ENCODE measurements at places on chromosomes 1 and 21.
A peak's percentile ranks its signal among the peaks of the same experiment; 100 is the strongest.

- no peak for DNase-seq
These were observed 18.9 kb downstream of the SLC6A9 start for GRCh38 chr1:44012404-44012803.

- no peak for DNase-seq
These were observed 14.0 kb downstream of the TRIM62 start for GRCh38 chr1:33167650-33168447.

DNA sequence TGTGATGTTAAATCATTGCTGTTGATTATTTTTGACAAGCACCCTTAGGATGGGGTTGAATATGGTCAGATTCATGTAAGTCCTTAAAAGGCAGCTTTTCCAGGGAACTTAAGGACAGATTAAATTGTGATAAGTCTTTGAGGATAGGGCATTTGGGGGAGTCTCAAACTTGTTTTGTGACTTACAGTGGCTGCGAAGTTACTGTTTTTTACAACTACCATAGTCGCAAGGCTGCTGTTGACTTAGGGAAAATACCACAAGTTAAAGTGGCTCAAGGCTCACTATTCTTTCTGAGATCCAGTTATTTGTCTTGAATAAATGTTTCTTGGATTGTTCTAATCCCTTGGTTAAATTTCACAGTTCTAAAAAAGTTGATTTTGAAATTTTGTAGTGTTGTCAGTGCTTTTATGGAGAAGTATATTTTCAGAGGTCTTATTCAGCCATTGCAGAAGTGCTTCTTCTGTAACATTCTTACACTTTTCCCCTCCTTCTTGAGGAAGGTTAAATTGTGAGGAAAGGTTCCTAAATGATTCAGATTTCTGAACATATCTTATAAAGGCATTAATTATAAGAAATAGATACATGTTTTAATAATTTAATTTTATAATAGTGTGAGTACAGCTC is 47.0 kb upstream of the MPC2 start:
- no peak for DNase-seq

DNA sequence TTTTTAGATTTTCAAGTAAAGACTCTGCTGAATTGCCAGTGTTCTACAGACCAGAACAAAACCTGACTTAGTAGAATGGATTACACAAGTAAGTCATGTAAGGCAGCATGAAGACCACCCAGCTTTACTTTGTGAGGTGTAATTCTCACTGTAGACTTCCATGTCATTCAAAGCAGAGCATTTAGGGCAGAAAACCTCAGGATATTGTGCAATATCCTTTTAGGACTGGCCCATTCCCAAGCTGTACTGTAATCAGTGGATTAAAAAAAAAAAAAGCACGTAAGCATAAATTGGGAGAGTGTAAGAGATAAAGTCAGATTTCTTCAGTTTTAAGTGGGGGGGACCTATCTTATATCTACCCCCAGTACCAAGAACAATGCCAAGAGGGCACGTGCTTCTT is 380.5 kb upstream of the PRMT6 start:
- DNase-seq = peak; percentile 24

DNA sequence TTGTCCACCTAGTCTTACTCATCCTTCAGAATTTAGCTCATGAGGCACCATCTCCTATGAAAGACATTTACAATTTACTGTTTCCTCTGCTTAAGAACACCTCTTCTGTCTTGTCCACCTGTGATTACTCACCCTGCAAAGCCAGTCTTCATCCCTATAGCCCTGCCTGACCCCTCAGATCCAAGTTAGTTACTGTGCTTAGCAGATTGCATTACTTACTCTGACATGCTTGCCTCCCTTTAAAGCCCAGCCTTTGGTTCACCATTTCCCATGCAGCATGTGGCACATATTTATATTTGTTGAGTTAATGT is 60.9 kb upstream of the VCAM1 start:
- no peak for DNase-seq

DNA sequence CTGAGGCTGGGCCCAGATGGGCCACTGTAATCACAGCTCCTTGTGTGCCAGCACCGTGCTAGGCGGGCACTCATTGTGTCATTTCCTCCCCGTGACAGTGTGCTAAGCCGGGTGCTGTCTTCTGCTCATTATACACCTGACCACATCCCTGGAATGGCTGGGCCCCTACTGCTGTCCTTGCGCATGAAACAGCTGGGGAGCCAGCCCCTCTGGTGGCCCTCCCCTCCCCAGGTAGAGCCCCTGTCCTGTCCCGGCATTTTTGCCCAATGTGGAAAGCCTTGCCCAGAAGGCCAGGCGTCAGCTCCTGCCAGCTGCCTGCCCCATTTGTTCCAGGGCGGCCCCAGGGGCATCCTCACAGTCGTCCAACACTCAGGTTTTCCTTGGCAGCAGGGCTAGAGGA is 107.4 kb upstream of the CASZ1 start:
- DNase-seq = no peak

DNA sequence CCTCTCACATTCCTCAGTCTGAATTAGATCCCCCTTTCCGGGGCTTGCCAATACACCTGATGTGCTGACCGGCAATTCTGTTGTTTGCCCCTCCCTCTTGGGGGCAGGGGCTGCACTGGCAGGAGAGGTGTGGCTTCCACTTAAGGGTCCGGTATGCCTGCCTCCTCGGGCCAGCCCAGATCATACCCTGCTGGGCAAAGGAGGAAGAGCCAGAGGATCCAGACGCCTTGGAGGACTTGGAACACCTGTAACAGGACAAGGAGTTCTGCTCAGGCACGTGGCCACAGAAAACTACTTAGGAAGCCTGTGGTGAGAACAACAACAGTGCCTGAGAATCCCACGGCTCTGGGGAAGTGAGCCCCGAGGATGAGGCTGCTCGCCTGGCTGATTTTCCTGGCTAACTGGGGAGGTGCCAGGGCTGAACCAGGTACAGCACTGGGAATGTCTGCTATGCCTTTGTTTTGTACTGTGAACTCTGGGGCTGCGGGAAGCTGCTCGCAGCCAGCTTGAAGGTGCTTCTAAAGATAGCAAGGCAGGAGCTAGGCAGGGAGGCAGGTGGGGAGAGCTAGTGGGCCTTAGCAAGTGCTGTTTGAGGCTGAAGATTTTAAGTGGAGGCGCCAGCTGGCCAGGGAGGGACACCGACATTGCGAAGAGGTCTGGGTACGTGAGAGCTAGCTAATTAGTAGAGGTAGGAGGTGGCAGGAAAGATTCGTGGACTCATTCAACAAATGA is at the start of gene SMPDL3B:
Gene SMPDL3B, plus strand, starts transcription at position 183 of the 732 bp plus-strand sequence. Its CDS starts 184 bp downstream, at position 367.
- no peak for DNase-seq

DNA sequence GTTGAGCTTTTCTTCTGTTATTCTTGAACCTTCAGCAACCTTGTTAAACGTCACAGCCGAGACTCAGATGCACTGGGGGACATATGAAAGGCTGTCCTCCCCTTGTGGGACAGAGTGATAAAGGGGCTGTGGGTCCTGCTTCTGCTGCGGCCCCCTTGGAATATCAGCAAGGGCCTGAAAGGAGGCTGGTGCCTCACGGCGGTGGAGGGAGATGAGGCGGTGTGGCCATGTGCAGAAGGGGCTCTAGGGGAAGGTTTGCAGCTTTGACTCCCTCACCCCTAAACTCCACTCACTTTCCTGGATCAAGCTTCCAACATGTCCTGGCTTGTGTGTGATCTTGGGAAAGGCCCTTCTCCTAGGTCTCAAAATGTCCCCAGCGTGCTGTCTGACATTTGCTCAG is 270.7 kb upstream of the CSF3R start:
- DNase-seq = no peak

- no peak for DNase-seq
These were observed 543.2 kb upstream of the CAMK1G start for GRCh38 chr1:209040351-209040750.

DNA sequence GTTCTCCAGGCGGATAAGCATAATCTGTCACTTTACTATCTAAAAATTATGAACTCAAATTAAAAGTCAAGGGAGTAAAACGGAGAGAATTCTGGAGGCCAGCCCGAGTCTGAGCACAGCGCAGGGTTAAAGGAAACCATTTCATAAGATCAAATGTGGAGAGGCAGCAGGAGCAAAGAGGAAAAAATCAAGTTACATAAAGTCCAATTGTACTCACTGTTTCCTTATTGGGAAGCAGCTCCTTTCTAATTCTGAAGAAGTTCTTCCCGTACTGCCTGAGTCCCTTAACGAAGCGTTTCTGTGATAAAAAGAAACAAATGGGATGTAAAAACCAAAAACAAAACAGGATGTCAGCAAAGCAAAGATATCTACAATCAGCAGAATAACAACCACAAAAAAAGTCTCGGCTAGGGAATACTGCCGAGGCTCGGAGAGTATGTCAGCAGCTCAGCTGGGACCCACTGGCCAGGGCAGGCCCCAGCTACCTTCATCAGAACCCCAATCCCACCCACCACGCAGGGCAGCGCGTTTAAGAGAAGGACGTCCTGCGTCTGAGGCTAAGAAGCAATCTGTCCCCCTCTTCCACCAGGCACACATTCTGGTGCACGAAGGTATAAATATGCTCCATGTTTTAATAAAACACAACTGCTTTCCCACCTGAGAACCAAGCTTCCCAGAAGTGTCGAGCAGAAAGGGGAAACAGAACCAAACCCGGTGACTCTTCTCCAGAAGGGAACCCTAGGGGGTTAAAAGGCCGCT is 104.8 kb downstream of the SLC45A1 start:
- no peak for DNase-seq

DNA sequence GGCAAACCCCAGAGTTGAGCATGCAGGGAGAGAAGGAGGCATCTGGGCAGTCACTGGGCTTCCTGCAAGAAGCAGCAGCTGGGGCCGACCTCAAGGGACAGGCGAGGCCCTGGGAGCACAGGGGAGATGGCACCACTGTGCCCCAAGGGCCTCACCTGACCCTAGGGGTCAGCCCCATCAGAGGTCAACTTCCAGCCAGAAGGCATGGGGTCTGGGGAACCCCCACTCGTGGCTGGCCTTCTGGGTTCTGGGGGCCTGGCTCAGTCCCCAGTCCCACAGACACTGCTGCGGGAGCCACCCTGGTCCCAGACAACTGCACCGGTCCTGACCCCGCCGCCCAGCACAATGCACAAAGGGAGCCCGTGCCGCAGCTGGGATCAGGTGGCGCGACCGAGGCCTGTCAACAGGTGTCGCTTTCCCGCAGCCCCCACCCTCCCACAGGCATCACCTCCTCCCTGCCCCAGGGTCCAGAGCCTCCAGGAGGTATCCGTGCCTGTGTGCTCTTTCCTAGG is 6.2 kb downstream of the WNT9A start:
- no peak for DNase-seq

DNA sequence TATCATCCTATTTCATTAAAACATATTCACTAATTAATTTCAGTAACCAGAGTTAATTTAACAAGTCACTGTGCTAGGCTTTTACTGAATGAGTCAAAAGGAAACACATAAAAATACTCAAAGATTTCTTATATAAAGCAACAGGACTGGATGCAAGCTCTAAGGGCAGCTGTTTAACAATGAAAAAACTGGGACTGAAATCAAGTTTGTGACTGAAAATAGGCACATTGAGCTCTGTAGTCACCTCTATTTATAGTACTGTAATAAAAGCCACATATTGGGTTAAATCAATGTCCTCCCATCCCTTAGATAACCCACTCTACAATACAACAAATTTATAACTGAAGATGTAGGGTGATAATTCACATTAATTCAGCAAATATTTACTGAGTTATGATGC is 52.4 kb downstream of the SMYD3 start:
- no peak for DNase-seq

GRCh38 chr1:170932236-170932635 is 3.1 kb upstream of the MROH9 start:
- no peak for DNase-seq
